ENCODE measurements at places on chromosomes 1 and 21. TPM values are rescaled to one million over a fixed set of nuclear protein-coding genes. Genes with fewer than 3 reads are reported as not detected.

DNA sequence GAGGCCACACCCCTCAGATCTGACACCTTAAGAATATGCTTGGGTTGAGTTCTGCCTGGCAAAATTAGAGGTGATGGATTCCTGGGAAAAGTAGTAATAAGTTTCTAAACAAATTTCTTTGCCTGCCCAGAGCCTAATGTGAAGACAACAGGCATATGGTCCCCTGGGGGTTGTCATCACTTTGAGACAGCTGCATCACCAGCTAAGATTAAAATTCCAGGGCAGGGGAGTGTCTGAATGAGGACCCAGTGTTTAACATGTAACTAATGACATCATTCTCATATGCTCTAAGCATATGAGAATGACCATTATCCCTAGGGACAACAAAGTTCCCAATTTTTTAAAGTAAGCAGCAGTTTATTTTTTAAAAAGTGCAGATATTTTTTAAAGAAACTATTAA is 432.2 kb downstream of the PCP4 start:
- H3K4me3 ChIP-seq, result no peak overlapping the region
- DNase-seq, result no peak
- no peaks in the 10 kb centered on the region for H3K4me1 ChIP-seq
- no peak overlapping the region for H3K27ac ChIP-seq
- H3K36me3 ChIP-seq, result no peaks in the 10 kb centered on the region

GRCh38 chr21:39117440-39117970 is 65.7 kb downstream of the PSMG1 start:
- peaks cover 3% of the 10 kb centered on the region for H3K4me1 ChIP-seq
- no peak overlapping the region for H3K4me3 ChIP-seq
- H3K27ac ChIP-seq, result no peak overlapping the region
- no peak for DNase-seq
- H3K27me3 ChIP-seq, result no peaks in the 10 kb centered on the region
- no peaks in the 10 kb centered on the region for H3K36me3 ChIP-seq

- H3K36me3 ChIP-seq, result no peaks in the 10 kb centered on the region
- H3K4me1 ChIP-seq, result no peaks in the 10 kb centered on the region
- no peak for DNase-seq
- no peak overlapping the region for H3K4me3 ChIP-seq
Observed at GRCh38 chr1:39655578-39656268, 16.2 kb downstream of the NT5C1A start.

GRCh38 chr1:27521336-27521831 is 31.4 kb upstream of the WASF2 start:
- H3K27me3 ChIP-seq, result no peaks in the 10 kb centered on the region
- peak overlapping the region; percentile 58 for H3K27ac ChIP-seq
- DNase-seq, result peak; percentile 83
- peak overlapping the region; percentile 13 for H3K4me3 ChIP-seq
- H3K4me1 ChIP-seq, result peaks cover 56% of the 10 kb centered on the region

CNR2 gene
- not detected for total RNA-seq
